ENCODE measurements at places on chromosomes 5 and 9.

- H3K27ac ChIP-seq: no peak overlapping the region
- no peak overlapping the region for H3K4me3 ChIP-seq
- no peaks in the 10 kb centered on the region for H3K4me1 ChIP-seq
- no peaks in the 10 kb centered on the region for H3K36me3 ChIP-seq
- H3K27me3 ChIP-seq: no peaks in the 10 kb centered on the region
Observed at GRCh38 chr5:66992547-66992946, 204.1 kb downstream of the CD180 start.

GRCh38 chr5:50666261-50667022 is at the start of gene PARP8:
PARP8 (plus strand) TSS chr5:50666637; CDS start chr5:50667096, 459 bp downstream.
- peak within 1 kb of the TSS; percentile 91 for H3K4me3 ChIP-seq
- H3K27ac ChIP-seq: peak within 1 kb of the TSS; percentile 90
- DNase-seq: peak; percentile 54
- H3K27me3 ChIP-seq: no peaks in the 10 kb centered on the region
- peaks cover 2% of the 10 kb centered on the region for H3K4me1 ChIP-seq
- no peaks in the 10 kb centered on the region for H3K36me3 ChIP-seq

DNA sequence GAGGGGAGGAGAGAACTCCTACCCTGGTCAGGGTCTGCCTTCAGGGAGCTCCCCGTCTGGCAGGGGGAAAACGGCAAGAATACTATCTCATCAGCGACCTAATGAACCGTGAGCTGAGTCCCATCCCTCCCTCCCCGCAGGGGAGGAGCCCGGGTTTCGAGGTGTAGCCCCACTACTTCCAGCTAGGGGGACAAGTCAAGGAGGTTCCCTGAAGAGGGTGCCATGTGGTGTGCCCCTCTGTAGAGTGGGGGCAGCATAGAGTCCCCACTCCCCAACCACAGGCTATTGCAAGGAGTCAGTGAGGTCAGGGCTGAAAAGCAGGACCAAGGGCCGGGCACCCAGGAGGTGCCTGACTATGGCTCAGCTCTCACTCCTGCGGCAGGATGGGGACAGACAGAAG is 50.9 kb upstream of the RXRA start:
- no peak overlapping the region for H3K4me3 ChIP-seq
- no peaks in the 10 kb centered on the region for H3K4me1 ChIP-seq
- H3K27me3 ChIP-seq: peaks cover 5% of the 10 kb centered on the region
- no peak overlapping the region for H3K27ac ChIP-seq

DNA sequence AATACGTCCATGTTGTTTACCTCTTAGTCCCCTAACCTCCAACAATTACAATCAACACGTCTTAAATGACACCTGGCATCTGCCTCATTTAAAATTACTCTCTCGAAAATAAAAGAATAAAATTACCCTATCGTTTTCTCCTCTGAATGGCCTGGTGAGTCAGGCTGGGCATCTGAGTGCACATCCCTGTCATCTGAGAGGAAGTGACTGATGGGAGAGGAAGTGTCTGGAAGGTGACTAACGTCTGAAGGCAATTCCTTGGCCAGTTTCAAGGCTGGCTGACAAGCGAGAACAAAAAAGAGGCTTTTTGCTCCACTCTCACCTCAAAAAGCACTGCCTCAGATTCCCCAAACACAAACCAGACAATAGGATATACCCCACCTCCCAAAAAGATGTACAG is 57.7 kb downstream of the MAPKAP1 start:
- no peak for DNase-seq
- H3K4me3 ChIP-seq: no peak overlapping the region
- H3K27me3 ChIP-seq: no peaks in the 10 kb centered on the region

GRCh38 chr5:160152287-160152686 is 33.0 kb upstream of the PWWP2A start:
- H3K36me3 ChIP-seq: no peaks in the 10 kb centered on the region
- no peak overlapping the region for H3K27ac ChIP-seq
- no peak for DNase-seq
- no peak overlapping the region for H3K4me3 ChIP-seq

DNA sequence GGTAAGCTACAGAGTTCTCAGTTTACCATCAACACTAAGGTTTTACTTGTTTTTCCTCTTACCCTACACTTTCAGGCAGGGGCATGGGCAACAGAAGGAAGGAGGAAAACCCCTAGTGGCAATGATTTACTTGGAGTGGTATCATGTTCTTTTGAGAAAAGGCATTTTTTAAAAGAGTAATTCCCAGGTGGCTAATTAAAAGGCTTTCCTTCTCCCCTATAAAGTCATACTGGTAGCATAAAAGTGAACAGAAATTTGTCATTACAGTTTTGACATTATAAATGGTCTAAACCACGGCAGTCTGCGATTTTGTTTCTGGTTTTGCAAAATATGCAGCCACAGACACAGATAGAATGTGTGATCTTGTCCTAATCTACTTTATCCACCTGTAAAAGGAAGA is 30.9 kb upstream of the OR2K2 start:
- H3K4me1 ChIP-seq: no peaks in the 10 kb centered on the region
- DNase-seq: no peak
- H3K27ac ChIP-seq: no peak overlapping the region
- H3K4me3 ChIP-seq: no peak overlapping the region
- peaks cover 57% of the 10 kb centered on the region for H3K36me3 ChIP-seq

- no peaks in the 10 kb centered on the region for H3K27me3 ChIP-seq
- H3K36me3 ChIP-seq: no peaks in the 10 kb centered on the region
- no peaks in the 10 kb centered on the region for H3K4me1 ChIP-seq
- DNase-seq: no peak
- no peak overlapping the region for H3K4me3 ChIP-seq
Observed at GRCh38 chr5:3190930-3191329, 404.7 kb upstream of the IRX1 start.

GRCh38 chr5:54315736-54316528 is 5.6 kb upstream of the ARL15 start:
- no peak for DNase-seq
- H3K27ac ChIP-seq: no peak overlapping the region
- H3K36me3 ChIP-seq: no peaks in the 10 kb centered on the region
- H3K4me3 ChIP-seq: no peak overlapping the region
